ENCODE measurements at places on chromosomes 2 and 18. TPM values are rescaled to one million over a fixed set of nuclear protein-coding genes. Genes with fewer than 3 reads are reported as not detected.

The PARD6G gene
- total RNA-seq = 2.8 TPM

The C2orf15 gene
- total RNA-seq = not detected

The RPRM gene
- not detected for total RNA-seq

The LIPG gene
- total RNA-seq = 12.4 TPM

The TUBA3E gene
- not detected for total RNA-seq

The UGT1A1 gene
- not detected for total RNA-seq

The ALK gene
- total RNA-seq = under 0.01 TPM

The CDKL4 gene
- total RNA-seq = 3.4 TPM

The ANTXR1 gene
- total RNA-seq = 262 TPM

The NPHP1 gene
- 6.9 TPM for total RNA-seq

The SYT4 gene
- total RNA-seq = not detected

The GRHL1 gene
- 0.37 TPM for total RNA-seq

The CASP10 gene
- 6.4 TPM for total RNA-seq

Measured in smooth muscle cell of bladder (primary cell).